ENCODE measurements at places on chromosomes 13 and 19. TPM values are rescaled to one million over a fixed set of nuclear protein-coding genes. Genes with fewer than 3 reads are reported as not detected.

Gene KBTBD6
- total RNA-seq: 4.4 TPM

Gene SPC24
- total RNA-seq: 142 TPM

DNA sequence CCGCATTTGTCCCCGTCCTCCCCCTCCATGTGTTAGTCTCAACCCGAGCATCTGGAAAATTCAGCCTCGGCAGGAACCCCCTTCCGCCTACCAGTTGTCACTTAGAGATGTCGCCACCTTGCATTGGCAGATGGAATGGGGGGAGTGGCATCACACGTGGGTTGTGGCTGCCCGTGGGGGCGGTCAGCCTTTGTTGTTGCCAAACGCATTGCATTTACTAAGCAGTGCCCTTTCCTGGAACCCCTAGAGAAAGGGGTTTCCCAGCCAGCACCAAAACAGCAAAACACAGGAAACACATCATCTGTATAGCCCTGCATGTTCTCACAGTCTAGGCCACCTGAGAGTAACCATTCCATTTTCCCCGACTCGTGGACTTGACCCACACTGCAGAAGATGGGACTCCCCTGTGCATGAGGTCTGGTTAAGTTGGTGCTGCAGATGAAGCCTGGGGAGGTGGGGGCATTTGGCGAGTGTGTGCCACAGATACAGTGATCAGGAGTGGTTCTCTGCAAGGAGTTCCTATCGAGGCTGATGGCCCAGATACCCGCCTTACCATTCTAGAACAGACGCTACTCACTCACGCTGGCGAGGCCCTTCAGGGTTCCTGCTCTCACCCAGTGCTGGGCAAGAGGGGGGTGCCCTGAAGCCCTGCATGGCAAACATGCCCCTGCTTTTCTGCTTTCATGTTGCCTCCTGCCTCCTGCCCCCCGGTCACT lies 38.3 kb downstream of the TMED1 start:
- DNase-seq: no peak

- DNase-seq: no peak
These were observed 238.3 kb upstream of the KLF12 start for GRCh38 chr13:74372511-74372910.

GRCh38 chr19:50690439-50690838 lies 29.2 kb downstream of the SHANK1 start:
- no peak for DNase-seq

DNA sequence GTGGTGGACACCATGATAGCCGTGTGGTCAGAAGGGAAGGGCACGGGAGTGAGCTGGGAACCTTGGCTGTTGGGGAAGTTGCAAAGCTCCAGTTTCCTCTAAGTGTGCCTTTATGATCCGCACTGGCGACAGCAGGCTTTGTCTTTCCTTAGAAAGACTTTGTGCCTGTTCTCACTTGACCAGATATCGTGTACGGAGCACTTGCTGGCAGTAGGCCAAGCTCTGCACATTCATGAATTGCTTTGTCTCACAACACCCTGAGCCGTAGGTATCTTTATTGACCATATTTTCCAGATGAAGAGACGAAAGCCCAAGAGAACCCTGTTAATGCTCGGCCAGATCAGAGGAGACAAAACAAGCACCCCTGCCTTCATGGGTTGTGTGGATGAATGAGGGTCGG lies 15.1 kb downstream of the CUL4A start:
- no peak for DNase-seq

DNA sequence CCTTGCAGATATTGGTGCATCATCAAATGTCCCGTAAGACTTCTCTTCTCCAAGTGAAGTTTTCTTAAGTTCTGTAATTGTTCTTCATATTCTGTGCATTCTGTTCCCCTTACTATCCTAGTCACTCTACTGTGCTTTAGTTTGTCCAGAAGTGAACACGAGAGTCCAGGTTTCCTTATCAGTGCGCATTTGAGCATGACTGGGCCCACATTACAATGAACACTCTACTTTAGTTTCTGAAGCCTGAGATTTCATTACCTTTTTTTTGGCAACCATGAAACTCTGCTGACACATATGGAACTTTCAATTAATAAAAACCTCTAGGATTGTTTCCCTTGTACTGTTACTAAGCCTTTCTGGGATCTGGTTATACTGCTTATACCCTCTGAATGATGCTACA lies 270.0 kb downstream of the KCNRG start:
- no peak for DNase-seq
